ENCODE measurements at places on chromosomes 5 and 9. TPM values are rescaled to one million over a fixed set of nuclear protein-coding genes. Genes with fewer than 3 reads are reported as not detected.

The MELK gene
- total RNA-seq, result 2.5 TPM

The NUTM2G gene
- total RNA-seq, result not detected

The CCNJL gene
- total RNA-seq, result 0.39 TPM

The PCDH12 gene
- total RNA-seq, result 2.5 TPM

The EHMT1 gene
- total RNA-seq, result 29.5 TPM

The CDH6 gene
- total RNA-seq, result 1.5 TPM

The IL4 gene
- total RNA-seq, result not detected

The IFT74 gene
- total RNA-seq, result 9.7 TPM

The PRDM9 gene
- total RNA-seq, result not detected

The FSTL4 gene
- total RNA-seq, result not detected

The GPR150 gene
- total RNA-seq, result 0.20 TPM

The LCN1 gene
- not detected for total RNA-seq

The LTC4S gene
- total RNA-seq, result 20.0 TPM

The SPAAR gene
- 2.5 TPM for total RNA-seq

The PDE6A gene
- not detected for total RNA-seq

The PCDHGC5 gene
- total RNA-seq, result 2.1 TPM

The CHSY3 gene
- 6.3 TPM for total RNA-seq

The MAMDC2 gene
- total RNA-seq, result 0.81 TPM

The WNT8A gene
- not detected for total RNA-seq

The ASTN2 gene
- total RNA-seq, result 5.5 TPM

The SHOC1 gene
- not detected for total RNA-seq

The NR3C1 gene
- 31.5 TPM for total RNA-seq

The NACC2 gene
- total RNA-seq, result 30.8 TPM

The RABL6 gene
- total RNA-seq, result 41.8 TPM

The DDX4 gene
- total RNA-seq, result not detected

The NOTCH1 gene
- 23.4 TPM for total RNA-seq

The FOXI1 gene
- total RNA-seq, result not detected

The MSX2 gene
- total RNA-seq, result 7.0 TPM

The MCTP1 gene
- 1.9 TPM for total RNA-seq

The BTNL8 gene
- not detected for total RNA-seq

The CDKN2A gene
- total RNA-seq, result 19.5 TPM

The PCDHB3 gene
- 0.34 TPM for total RNA-seq

The SPINK6 gene
- total RNA-seq, result 1.1 TPM

The ARSB gene
- total RNA-seq, result 14.1 TPM

The OR13C2 gene
- not detected for total RNA-seq

The MTRR gene
- total RNA-seq, result 22.2 TPM
